ENCODE measurements at places on chromosomes 13 and 19. TPM values are rescaled to one million over a fixed set of nuclear protein-coding genes. Genes with fewer than 3 reads are reported as not detected.

Gene RFX1
- total RNA-seq: 2.0 TPM

Gene CILP2
- 0.02 TPM for total RNA-seq

Gene ZNF525
- 0.06 TPM for total RNA-seq

Gene DLEU7
- not detected for total RNA-seq

Gene SLITRK6
- total RNA-seq: 0.32 TPM

Gene SPACA7
- total RNA-seq: not detected

Gene COLGALT1
- total RNA-seq: 41.4 TPM

Gene LRRC8E
- total RNA-seq: 4.6 TPM

GRCh38 chr13:26457212-26457611, 100.3 kb upstream of the WASF3 start:
- no peak for DNase-seq

- no peak for DNase-seq
These were observed 1.1 kb upstream of the HMGB1 start for GRCh38 chr13:30466841-30467252.

GRCh38 chr13:43388282-43389034, 365.1 kb downstream of the DNAJC15 start:
- no peak for DNase-seq

DNA sequence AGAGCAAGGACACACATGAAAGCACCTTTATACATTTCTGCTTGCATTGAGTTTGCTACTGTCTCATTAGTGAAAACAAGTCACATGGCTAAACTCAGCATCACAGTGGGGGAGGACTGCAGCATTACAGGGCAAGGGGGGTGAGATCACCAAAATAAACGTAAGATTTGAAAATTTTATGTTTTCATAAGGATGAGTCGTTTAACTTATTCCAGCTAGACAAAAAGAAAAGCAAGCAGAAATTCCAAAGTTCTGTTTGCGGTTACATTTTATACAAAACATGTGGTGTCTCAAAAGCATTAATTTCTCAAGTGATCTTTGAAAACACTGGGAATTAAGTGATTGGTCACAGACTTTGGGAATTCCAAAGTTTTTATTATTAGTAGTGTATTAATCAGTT, 261.4 kb upstream of the RXFP2 start:
- DNase-seq: no peak

- DNase-seq: no peak
These were observed 74.8 kb downstream of the NALCN start for GRCh38 chr13:101341464-101341863.

DNA sequence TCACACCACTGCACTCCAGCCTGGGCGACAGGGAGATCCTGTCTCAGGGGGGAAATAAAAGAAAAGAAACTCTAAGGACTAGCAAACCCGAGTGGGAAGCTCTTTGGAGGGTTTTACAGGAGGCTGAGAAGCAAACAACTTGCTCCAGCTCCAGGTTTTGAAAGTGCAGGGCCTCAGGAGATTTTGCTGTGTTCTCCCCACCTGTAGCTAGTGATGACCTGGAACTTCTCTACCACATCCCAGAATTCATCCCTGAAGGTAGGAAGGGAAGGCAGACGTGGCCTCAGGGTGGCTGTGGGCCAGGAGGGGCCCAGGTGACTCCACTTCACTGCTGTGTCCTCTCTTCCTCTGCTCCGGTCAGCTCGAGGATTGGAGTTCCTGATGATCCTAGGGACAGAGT, 16.3 kb upstream of the PSMD8 start:
- DNase-seq: no peak

DNA sequence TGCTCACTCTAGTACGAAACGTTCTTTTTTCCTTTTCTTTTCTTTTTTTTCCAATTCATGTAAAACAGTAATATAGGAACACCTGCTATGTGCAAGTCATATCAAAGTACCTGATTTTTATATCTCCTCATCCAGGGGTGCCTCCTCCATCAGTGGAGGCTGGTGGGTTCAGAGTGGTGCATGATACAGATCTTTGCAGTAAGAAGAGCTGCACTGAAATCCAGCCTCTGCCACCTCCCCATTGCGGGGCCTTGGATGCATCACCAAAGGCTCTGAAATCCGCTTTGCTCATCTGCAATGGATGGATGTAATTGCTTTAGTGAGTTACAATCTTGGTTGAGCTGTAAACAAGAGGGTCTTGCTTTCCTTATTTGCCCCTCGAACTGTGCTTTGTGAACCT, 38.3 kb downstream of the GPR12 start:
- no peak for DNase-seq

GRCh38 chr19:6227936-6228325, 51.8 kb downstream of the MLLT1 start:
- DNase-seq: no peak

DNA sequence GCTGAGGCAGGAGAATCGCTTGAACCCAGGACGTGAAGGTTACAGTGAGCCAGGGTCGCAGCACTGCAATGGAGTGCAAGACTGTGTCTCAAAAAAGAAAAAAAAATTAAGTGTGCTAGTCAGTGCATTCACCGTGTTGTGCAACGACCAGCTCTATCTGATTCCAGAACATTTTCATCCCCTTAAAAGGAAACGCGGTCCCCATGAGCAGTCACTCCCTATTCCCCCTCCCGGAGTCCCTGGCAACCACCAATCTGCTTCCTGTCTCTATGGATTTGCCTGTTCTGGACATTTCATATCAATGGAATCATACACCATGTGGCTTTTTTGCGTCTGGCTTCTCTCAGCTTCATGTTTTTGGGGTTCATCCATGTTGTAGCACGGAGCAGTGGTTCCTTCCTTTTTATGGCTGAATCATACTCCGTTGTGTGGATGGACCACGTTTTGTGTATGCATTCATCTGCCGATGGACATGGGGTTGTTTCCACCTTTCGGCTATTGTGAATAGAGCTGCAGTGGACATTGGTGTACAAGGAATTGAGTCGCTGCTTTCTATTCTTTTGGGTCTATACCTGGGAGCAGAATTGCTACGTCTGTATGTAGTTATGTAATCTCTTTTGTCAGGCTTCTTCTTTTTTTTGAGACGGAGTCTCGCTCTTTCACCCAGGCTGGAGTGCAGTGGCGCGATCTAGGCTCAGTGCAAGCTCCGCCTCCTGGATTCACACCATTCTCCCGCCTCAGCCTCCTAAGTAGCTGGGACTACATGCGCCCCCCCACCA, 19.8 kb downstream of the MYO9B start:
- no peak for DNase-seq

GRCh38 chr19:55580628-55581144, at the start of gene ZNF579:
Gene ZNF579 (minus strand): TSS chr19:55580848. CDS start chr19:55579639, 1,209 bp downstream.
- peak; percentile 72 for DNase-seq

GRCh38 chr19:34662919-34663318, 14.0 kb downstream of the SCGB2B2 start:
- peak; percentile 16 for DNase-seq

DNA sequence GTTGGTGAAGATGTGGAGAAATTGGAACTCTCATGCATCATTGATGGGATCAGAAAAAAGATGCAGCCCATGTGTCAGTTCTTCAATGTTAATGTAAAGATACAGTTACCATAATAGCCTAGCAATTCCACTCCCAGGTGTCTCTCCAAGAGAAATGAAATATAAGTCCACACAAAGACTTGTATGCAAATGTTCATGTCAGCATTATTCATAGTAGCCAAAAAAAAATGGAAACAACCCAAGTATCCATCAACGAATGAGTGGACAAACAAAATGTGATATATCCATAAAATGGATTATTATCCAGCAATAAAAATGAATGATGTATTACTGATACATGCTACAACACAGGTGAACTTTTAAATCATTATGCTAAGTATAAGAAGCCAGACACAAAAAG, 38.7 kb downstream of the CCDC70 start:
- DNase-seq: no peak

- DNase-seq: no peak
These were observed 5.3 kb downstream of the TMPRSS9 start for GRCh38 chr19:2365201-2365970.

GRCh38 chr13:30529085-30529834, 63.5 kb upstream of the HMGB1 start:
- DNase-seq: peak; percentile 65

GRCh38 chr13:79681069-79681468, 200.1 kb downstream of the NDFIP2 start:
- DNase-seq: no peak

- DNase-seq: no peak
These were observed 20.8 kb upstream of the IPO5 start for GRCh38 chr13:97932647-97933046.

DNA sequence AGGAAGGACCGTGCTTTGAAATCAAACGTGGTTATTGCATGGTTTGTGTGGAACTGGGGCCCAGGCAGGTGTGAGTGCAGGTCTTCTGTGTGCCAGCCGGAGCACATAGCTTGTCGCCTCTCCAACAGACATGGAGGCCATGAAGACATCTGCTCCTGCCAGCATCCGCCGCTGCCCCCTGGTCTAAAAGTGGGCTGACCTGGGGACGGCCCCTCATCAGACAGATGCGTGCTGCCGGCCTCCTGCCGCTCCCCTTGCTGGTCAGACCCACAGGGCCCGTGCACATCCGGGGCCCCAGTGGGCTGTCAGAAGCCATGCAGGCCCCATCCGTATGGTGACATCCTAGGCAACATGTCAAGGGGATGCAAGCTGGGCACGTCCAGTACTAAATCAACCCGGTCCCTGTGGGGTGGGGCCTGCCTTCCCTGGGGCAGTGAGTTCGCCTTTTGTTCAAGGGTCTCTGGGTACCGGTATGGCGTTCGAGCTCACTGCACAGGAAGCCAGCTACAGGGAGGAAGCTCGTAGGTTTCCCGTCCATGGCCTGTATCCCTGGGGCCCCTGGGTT, 88.0 kb upstream of the MCF2L start:
- DNase-seq: no peak

GRCh38 chr19:31347354-31347753, 1.9 kb downstream of the TSHZ3 start:
- no peak for DNase-seq

DNA sequence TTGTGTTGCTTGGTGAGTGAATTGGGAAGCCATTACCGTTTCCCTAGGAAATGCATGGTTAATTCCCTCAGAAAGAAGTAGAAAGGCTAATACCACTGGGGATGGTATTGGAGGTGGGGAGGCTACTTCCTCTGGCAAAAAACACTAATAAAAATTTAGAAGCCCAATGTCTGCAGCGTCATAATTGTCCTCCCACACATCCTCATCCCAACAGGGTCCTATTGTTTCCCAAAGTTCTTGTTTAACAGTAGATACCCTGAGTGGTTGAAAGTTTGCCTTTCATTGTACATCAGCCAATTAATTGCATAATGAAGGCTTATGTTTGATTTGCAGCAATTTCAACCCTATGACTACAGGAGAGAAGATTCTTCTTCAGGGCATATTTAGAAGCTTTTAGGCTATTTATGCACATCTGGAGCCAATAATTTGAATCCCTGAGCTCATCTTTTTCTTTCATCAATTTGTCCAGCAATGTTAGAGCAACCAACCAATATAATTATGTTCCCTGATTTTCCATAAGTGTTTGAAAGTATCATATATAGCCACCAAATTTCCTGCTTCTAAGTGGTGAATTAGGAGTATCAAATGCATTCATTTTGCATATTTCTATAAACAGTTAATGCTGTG, 491.0 kb downstream of the SLITRK5 start:
- no peak for DNase-seq

GRCh38 chr19:17404015-17404414, 1.4 kb downstream of the BST2 start:
- DNase-seq: no peak

DNA sequence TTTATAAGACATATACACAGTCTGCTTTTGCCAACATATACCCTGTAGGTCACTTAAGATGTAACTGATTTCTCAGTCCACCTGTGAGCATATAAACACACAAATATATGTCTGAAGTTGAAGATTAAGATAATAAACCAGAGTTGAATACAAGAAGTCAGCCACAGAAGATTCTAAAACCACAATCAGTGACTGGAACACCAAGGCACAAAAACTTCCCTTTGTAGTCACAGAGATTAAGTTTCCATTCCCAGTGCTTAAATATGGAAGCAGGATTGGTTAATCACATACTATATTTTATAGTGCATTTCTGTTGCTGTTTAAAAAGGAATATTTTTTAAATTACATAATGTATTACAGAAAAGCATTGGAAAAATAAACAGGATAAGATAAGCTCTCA, 39.9 kb downstream of the MTMR6 start:
- DNase-seq: no peak

- peak; percentile 22 for DNase-seq
These were observed 12.0 kb upstream of the ZNF274 start for GRCh38 chr19:58170860-58171259.

- DNase-seq: no peak
These were observed 158.4 kb upstream of the FNDC3A start for GRCh38 chr13:48817166-48817802.

DNA sequence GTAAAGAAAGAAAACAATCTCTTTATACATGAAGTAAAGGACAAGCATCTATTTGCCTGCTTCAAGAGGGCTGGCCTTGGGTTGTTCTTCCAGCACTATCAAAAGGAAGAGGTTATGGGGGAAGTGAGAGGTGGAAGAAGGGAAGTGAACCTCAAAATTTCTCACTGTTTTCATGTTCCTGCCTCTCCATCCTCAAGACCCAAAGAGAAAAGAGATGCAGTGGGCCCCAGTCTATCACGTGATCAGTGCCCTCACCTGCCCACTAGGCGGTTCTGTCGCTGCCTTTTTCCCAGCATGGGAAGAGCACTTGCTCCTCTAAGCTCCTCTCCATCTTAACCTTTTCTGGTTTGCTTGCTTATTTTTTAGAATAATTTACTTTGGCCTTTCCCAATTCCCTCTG, 6.2 kb upstream of the USP12 start:
- DNase-seq: no peak

DNA sequence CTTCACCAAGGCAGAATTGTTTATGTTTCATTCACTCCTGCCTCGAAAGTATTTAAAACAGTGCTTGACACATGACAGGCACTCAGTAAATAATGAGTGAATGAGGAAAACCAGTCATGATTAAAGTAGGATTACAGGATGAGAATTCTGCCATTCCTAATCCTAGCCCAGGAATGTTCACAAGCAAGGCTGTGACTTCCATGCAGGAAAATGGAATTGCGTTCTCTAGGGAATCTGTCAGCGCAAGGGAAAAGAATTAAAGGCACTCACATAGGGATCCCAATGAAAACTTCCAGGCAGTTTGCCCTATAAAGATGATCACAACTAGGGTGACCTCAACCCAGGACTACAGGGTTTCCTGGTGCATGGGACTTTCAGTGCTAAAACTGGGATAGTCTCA, 143.4 kb downstream of the CYSLTR2 start:
- DNase-seq: no peak

DNA sequence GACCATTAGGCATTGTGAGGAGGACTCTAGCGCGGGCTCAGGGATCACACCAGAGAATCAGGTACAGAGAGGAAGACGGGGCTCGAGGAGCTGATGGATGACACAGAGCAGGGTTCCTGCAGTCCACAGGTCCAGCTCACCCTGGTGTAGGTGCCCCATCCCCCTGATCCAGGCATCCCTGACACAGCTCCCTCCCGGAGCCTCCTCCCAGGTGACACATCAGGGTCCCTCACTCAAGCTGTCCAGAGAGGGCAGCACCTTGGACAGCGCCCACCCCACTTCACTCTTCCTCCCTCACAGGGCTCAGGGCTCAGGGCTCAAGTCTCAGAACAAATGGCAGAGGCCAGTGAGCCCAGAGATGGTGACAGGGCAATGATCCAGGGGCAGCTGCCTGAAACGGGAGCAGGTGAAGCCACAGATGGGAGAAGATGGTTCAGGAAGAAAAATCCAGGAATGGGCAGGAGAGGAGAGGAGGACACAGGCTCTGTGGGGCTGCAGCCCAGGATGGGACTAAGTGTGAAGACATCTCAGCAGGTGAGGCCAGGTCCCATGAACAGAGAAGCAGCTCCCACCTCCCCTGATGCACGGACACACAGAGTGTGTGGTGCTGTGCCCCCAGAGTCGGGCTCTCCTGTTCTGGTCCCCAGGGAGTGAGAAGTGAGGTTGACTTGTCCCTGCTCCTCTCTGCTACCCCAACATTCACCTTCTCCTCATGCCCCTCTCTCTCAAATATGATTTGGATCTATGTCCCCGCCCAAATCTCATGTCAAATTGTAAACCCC, 2.8 kb upstream of the CEACAM5 start:
- peak; percentile 16 for DNase-seq
